ENCODE measurements at places on chromosomes 7 and 10.

DNA sequence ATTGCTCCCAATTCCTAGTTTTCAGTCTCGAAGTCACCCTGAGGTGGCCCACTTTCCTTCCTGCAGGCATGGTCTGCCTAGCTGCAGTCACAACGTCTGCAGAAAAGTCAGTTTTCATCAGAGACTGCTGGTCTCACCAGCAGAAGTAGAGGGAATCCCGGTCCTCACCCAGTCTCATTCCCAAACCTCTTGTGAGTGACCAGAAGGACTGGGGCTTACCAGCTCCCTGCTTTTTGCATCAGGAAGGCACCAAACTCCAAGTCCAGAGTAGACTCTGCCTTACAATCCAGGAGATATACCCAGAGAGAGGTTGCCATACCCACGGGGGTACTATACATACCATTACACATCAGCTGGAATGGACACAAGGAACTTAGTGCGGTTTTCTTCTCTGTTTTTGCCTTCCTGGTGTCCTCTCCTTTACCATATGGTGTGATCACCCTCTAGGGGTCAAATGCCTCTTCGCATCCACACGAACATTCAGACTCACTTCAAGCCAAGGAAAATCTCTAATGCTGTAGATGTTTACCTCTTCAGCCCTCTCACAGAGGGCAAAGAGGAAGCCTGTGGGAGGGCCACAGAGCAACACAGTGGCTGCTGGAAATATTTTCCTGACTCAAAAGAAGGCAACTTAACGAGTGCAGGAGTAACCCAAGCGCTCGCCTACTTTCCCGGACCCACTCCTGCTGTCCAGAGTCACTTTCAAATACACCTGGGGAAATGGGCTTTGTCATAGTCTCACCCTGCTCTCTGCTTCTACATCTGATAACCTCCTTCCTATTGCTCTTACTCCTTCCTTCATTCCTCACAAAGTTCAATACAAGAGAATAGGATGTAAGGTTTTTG lies 220.9 kb downstream of the C7orf25 start:
- no peak for DNase-seq

DNA sequence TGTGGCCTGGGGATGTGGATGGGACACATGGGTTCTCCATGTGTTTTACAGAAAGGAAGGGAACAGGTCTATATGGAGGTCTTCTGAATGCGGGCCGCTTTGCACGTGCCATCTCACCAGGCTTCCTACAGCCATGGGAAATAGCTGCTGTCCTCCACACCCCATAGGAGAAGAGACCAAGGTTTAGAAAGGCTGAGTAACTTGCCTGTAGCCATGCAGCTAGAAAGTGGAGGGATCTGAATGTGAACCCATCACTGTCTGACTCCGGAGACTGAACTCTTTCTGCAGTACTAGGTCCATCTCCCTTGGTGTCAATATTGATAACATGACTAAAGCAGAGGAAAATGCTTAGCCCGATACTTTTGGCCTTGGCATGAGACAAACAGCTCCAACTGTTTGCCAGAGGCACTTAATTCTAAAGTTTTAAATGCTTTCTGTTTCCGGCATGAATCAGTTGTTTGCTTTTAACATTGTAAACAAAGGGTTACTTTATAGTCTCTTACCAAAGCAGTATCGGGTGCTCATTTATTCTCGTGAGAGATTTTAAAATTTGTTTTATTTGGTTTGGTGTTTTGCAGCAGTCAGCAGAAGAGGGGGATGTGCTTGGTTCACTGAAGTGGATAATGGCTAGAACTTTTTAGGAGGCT lies 64.8 kb upstream of the LOXL4 start:
- no peak for DNase-seq

DNA sequence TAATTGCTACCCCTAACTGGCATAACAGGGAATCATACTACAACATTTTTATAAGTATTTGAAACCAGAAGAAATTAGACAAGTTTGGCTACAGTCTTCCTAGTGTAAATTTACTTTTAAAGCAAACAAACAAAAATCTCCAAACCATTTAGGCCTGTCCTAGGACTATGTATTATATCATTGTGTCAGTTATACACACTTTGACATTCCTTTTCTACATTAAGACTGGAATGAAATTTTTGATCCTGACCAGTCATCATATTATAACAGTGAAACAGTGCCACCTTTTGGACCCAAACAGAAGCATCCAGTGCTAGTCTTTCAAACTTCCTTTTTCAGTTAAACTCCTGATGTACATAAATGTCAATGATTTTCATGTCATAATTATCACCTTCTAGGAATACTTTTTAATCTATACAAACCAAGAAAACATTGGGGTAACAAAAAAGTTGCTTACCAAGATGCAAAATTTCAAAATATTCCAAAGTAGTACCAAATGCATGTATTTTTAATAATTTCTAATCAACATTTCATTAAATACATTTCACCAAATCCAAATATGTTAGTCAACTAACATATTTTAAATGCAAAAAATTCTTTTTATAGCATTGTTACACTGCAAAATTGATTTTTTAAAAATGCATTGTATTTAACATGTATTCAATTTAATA lies 75.7 kb downstream of the IMMP2L start:
- DNase-seq = peak; percentile 35

DNA sequence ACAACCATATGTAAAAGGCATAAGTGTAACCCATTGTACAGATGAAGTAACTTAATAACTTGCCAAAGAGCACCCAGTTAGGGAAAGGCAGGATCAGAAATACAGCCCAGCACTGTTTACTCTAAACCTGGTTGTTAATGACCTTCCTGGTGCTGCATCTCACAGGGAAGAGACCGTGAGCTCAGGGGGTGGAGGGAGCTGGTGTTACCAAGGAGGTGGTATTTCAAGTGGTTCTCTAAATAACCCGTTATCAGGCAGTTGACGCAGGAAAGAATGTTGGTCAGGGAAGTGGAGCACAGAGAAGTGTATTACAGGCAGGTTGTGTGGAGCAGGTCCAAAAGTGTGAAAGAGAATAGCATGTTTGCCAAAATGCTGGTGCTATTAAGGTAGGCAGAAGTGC lies 4.4 kb upstream of the ST7 start:
- DNase-seq = no peak

- DNase-seq = no peak
Measured at GRCh38 chr7:67791918-67792317, 795.3 kb downstream of the TYW1 start.

- no peak for DNase-seq
Measured at GRCh38 chr10:53808677-53809372, 992.2 kb downstream of the PCDH15 start.

DNA sequence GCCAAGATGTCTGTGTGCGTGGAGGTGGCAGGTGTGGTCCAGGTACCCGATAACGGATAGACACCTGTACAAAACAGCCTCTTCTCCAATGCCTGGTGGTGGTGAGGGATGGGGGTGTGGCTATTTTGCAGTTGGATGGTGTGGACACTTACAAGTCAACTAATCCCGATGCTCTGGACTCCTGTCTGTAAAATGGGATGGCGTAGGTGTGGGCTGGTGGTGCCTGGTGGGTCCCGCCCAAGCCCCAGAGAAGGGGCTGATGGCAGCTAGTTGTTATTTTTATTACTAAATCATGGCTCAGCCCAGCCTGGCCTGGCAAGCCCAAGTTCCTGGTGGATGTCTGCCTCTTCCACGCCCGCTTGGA lies 22.3 kb downstream of the GTF2IRD1 start:
- DNase-seq = no peak

- DNase-seq = no peak
Measured at GRCh38 chr10:15313843-15314242, 57.2 kb downstream of the FAM171A1 start.

DNA sequence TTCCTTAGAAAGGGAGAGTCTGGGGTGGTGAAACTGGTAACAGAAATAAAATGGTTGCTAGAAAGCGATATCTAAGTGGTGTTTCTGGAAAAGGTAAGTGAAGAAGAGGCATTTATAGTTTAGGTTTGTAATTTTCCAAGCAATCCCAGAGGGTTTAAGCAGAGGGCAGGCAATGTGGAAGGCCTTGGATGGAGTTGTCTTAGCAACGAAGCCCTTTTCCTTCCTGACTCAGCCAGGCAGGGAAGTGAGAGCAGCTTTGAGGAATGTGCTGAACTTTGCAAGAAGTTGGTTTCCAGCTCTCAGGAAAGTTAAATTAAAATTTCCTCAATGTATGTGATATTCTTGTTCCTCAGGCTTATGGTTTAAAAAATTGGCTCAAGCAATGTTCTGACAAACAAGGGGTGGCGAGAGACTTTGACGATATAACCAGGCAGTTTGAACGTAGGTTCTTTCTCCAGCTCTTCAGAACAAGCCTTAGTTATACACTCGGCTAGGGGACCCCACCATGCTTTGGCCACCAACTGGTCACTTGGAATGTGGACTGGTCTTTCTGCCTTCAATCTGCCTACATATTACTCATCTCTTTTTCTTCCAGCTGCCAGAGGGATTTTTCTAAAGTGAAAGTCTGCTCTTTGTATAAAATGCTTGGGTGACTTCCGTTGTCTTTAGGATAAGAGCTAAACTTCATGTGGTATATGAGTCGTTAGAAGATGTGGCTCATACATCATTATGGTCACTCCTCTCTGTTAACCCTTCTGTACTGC lies 66.9 kb upstream of the SLC25A13 start:
- no peak for DNase-seq

GRCh38 chr10:12419262-12419847 lies 70.0 kb downstream of the CAMK1D start:
- peak; percentile 18 for DNase-seq

DNA sequence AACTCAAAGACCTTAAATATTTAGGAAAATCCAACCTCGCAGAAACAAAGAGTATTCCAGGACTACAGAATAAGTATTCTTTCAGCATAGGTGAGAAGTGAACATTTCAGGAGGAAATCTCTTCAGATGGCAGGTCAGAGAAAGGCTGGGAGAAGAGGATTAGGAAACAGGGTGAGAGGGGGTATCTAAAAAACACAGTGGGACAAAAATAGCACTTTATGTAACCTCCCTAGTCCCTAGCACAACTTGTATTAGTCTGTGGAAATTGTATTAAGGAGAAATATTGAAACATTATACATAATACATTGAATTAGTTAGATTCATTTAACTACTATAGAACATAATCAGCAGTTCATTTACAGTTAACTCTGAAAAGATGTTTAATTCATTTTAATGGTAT lies 192.3 kb downstream of the CACNB2 start:
- no peak for DNase-seq

- DNase-seq = no peak
Measured at GRCh38 chr10:21990449-21990848, 13.1 kb downstream of the DNAJC1 start.

GRCh38 chr7:54798530-54798929 lies 39.5 kb upstream of the SEC61G start:
- DNase-seq = no peak

DNA sequence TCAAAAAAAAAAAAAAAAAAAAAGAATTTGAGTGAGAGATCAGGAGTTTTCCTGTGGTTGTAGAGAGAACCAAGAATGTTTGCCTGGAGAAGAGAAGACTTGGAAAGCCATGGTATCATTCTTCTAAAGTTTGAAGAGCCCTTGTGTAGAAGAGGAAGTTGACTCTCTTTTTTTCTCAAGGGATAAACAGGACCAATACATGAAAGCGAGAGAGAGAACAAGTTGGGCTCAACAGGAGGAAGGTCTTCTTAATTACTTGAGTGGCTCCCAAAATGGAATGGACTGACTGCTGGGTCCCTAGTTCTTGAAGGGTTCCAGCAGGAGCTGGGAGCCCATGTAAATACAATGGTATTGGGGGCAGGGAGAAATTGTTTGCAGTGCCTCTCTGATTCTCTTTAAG lies 173.3 kb upstream of the ADO start:
- DNase-seq = no peak

GRCh38 chr10:11170993-11171851 lies 153.6 kb downstream of the CELF2 start:
- DNase-seq = no peak

DNA sequence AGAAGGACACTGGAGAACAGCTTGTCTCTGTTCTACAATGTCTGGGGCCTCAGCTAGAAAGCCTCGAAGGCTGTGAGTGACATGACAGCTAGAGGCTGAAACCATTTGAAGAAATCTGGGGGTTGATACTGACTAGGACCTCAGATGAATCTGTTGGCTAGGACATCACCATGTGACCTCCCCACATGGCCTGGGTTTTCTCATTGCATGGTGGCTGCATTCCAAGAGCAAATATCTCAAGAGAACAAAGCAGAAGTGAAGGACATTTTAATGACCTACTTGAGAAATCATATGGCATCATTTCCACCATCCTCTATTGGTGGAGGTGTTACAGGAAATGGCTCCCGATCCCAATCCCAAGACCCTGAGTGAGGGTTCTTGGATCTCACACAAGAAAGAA lies 450.6 kb upstream of the AUTS2 start:
- DNase-seq = no peak

DNA sequence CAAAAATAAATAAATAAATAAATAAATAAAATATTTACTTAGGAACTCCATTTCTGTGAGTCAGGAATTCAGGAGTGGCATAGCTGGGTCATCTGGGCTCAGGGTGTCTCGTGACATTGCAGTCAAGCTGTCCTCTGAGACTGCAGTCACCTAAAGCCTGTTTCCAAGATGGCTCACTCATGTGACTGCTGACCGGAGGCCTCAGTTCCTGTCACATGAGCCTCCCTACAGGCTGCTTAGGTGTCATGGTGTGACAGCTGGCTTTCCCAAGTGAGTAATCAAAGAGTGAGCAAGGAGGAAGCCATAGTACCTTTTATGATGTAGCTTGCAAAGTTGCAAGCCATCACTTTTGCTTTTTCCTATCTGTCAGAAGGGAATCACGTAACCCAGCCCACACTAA lies 128.6 kb upstream of the KCTD7 start:
- DNase-seq = no peak

DNA sequence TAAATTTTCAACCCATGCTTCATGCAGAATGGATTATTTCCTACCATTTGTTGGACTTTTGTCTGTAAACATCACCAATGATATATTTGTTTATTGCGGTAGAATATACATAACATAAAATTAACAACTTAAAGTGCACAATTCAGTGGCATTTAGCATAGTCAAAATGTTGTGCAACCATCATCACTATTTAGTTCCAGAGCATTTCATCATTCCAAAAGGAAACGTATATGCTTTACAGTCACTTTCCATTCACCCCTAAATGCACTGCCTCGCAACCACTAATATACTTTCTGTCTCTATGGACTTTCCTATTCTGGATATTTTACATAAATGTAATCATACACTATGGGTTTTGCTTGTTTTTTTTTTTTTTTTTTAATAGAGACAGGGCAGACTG lies 11.4 kb upstream of the ZNF248 start:
- DNase-seq = no peak

DNA sequence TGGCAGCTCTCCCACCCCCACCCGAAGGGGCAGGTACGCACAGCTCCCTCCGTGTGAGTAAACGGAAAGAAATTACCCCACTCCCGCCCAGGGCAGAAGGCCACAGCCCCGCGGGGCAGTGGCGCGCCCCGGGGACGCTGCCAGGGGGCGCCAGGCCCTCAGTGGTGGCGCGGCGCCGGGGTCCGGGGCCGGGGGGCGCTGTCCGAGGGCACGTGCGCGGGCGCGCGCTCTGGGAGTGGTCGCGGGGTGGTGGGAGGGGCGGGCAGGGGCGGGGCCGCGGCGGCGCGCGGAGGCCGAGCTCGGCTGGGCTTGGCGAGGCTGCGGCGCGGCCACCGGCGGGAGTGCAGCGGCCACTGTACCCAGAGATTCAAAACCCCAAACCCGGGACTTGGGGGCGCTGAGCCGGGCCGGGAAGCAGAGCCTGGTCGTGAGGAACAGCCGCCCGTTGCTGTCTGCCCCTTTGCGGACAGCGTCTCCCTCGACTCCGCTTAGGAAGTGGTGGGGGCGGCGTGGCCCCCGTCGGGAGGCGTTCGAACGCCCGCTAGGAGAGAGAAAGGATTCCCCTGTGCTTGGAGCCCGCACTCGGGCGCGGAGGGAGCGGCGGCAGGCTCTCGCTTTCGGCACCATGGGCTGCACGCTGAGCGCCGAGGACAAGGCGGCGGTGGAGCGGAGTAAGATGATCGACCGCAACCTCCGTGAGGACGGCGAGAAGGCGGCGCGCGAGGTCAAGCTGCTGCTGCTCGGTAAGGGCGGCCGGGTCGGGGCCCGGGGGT lies at the start of gene GNAI1:
Gene GNAI1 (plus strand): TSS at position 296 of the 773 bp plus-strand sequence. CDS start 330 bp downstream, at position 626.
- no peak for DNase-seq
